ENCODE measurements at places on chromosomes 4 and X.

GRCh38 chr4:91436556-91436955, 867.2 kb upstream of the GRID2 start:
- no peak for DNase-seq

GRCh38 chr4:98584265-98584664, 74.1 kb downstream of the TSPAN5 start:
- no peak for DNase-seq

DNA sequence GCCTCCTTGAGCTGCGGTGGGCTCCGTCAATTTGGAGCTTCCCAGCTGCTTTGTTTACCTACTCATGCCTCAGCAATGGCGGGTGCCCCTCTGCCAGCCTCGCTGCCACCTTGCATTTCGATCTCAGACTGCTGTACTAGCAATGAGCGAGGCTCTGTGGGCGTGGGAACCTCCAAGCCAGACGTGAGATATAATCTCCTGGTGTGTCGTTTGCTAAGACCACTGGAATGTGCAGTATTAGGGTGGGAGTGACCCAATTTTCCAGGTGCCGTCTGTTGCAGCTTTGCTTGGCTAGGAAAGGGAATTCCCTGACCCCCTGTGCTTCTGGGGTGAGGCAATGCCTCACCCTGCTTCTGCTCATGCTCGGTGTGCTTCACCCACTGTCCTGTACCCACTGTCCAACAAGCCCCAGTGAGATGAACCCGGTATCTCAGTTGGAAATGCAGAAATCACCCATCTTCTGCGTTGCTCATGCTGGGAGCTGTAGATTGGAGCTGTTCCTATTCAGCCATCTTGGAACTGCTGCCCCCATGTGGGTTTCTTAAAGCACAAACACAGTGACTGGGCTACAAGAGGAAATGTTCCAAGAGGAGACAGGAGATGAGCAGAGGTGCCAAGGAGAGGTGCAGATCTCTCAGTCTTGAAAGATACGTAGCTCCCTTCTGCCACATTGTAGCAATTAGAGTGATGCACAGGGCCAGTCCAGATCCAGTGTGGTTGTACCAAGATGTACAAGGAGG, 193.0 kb upstream of the IGFBP7 start:
- no peak for DNase-seq

GRCh38 chr4:137470806-137471205, 61.5 kb downstream of the PCDH18 start:
- DNase-seq = no peak

DNA sequence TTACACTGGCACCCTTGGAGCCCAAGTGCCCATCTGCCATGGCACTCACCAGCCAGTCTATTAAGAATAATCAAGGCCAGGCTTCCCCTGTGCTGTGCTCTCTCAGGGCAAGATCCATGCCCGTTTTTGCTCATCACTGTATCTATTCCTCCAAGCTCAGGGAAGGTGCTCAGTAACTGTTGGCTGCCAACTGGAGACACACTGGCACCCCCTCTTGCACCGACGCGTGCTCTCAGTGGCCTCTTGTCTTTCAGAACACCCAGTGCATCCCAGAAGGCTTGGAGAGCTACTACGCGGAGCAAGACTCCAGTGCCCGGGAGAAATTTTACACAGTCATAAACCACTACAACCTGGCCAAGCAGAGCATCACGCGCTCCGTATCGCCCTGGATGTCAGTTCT, 30.1 kb downstream of the NSG1 start:
- DNase-seq = no peak

- DNase-seq = no peak
Observed at GRCh38 chr4:27836523-27836922, 975.9 kb downstream of the STIM2 start.

- DNase-seq = no peak
Observed at GRCh38 chrX:70280573-70280972, 1.4 kb upstream of the RAB41 start.

- no peak for DNase-seq
Observed at GRCh38 chr4:48490680-48491513, 845 bp downstream of the ZAR1 start.

GRCh38 chr4:184887333-184887732, 61.6 kb upstream of the ACSL1 start:
- no peak for DNase-seq

GRCh38 chrX:120302434-120302833, 8.8 kb downstream of the TMEM255A start:
- DNase-seq = no peak

DNA sequence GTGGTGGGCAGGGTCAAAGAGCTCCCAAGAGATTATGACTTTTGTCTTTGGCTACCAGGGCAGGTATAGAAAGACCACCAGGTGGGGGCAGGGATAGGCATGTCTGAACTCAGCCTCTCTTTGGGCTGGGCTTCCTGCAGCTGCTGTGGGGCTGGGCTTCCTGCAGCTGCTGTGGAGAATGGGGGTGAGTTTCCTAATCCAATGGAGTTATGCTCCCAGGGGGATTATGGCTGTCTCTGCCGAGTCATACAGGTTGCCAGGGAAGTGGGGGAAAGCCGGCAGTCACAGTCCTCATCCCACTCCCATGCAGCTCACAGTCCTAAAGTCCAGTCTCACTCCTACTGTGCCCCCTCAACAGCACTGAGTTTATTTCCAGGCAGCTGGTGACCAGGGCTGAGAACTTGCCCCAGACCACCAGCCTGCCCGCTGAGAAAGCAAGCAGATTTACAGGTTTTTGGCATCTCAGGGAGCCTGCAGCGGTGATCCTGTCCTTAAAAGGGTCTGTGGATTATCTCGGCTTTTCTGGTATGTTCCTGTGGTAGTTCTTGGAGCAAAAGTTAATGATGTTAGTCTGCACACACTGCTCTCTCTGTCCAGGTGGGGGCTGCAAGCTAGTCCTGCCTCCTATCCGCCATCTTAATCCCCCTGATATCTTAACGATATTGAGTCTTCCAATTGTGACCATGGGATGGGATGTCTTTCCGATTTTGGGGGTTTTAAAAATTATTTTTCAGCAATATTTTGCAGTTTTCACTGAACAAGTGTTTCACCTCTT, 133.4 kb downstream of the RTL9 start:
- DNase-seq = no peak

- no peak for DNase-seq
Observed at GRCh38 chrX:64842492-64842891, 133.8 kb downstream of the ZC4H2 start.

GRCh38 chrX:39676434-39676833, 421.3 kb downstream of the BCOR start:
- DNase-seq = no peak

GRCh38 chr4:11343536-11343935, 85.2 kb downstream of the HS3ST1 start:
- DNase-seq = no peak

DNA sequence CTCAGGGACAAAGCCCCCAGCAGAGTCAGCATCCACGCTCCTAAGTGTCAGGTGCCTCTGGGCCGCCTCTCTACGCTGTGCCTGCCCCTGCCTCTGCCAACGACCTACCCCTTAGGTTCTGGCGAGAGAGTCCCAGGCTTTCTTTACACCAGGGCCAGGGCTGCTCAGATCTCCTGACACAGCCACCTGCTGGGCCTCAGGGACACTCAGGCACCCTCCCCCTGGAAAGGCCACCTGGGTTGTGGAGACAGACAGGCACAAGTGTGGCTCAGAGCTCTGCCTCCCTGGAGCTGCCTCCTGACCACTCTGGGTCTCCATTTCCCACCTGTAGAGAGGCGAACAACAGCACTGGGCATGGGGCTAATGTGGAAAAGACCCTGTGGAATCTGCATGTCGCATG, 90.0 kb upstream of the ADRA2C start:
- no peak for DNase-seq

DNA sequence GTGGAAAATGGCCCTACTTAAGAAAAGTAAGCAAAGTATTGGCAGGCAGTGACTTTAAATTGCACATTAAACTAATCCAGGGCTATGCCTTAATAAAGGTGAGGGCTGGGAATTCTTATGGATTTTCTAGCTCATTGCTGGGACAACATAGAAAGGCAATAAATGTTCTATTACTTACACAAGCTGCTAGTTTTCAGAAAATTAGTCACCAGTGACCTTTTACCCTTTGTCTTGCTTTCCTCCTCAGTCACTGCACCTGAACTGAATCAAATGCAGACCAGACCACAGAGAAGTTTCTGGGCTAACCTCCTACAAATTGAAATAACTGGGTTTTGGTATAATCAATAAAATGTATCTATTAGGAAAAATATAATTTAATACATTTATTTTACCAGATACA, 694.4 kb upstream of the FAM241A start:
- DNase-seq = no peak

DNA sequence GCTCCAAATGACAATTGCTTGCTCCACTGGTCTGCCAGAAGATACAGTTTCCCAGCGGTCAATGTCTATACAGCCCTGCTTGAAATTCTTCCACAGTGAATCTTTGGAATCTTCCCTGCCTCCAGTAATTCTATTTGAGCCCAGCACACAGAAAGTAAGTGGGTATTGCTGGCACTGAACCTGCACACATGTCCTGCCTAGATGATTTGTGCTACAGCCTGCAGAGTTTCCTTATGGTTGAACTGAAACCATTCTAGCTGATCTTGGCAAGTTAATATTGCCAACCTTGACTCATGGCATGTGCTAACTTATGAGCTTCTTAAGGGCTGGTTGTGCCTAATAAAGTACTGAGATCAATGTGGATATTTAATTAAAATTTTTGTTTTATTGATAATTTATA, 553.8 kb upstream of the GNPDA2 start:
- no peak for DNase-seq

GRCh38 chrX:2478546-2479419, 22.0 kb downstream of the DHRSX start:
- DNase-seq = no peak

GRCh38 chrX:39725928-39726619, 371.7 kb downstream of the BCOR start:
- DNase-seq = no peak

- no peak for DNase-seq
Observed at GRCh38 chr4:158523990-158524535, 2.4 kb downstream of the RXFP1 start.

DNA sequence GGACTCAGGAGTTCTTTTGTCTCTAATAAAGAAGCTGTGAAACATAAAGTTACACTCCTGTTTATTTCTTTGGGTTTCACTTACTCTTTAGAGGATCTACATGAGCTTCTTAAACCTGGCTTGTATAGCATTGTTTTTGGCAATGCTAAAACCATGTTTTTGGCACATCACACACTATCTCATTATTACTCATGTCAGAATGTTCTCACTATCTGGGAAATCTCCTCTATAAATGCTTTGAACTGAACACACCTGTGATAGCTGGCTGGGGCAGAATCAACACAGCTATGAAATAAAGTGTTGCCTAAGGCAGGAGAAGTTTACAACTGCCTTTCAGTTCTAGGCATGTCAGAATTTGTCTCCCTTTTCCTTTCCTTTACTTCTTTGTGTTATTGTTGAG, 52.6 kb downstream of the SULT1B1 start:
- DNase-seq = no peak

- DNase-seq = no peak
Observed at GRCh38 chr4:128715616-128716015, 93.9 kb upstream of the JADE1 start.

DNA sequence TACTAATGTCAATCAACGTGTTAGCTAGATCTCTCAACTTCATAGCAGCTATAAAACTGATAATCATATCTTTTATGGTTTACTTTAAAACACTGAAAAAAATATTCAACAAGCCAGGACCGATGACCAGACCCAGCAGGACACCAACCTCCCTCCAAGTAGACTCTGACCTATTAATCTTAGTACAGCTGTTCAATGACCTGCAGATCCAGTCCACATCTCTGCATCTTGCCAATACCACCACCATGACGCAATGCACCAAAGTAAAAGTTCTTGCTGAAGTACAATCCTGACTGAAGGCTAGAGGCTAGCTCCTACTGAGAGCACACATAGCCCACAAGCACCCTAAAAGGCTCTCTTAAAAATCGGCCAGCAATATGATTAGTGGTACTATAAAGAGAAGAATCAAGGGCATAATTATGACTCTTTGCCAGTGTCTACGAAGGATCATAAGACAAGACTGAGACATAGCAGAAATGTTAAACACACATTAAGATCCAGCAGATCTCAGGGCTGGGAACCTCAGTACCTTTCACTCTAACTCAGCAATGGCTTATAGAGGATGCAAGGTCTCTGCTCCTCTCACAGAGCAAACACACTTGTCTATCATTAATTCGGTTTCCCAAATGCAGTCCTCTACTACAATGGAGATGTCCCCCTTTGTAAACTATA, 7.6 kb downstream of the MED14 start:
- DNase-seq = no peak

GRCh38 chrX:16804923-16805464, 18.7 kb downstream of the TXLNG start:
- DNase-seq = no peak

DNA sequence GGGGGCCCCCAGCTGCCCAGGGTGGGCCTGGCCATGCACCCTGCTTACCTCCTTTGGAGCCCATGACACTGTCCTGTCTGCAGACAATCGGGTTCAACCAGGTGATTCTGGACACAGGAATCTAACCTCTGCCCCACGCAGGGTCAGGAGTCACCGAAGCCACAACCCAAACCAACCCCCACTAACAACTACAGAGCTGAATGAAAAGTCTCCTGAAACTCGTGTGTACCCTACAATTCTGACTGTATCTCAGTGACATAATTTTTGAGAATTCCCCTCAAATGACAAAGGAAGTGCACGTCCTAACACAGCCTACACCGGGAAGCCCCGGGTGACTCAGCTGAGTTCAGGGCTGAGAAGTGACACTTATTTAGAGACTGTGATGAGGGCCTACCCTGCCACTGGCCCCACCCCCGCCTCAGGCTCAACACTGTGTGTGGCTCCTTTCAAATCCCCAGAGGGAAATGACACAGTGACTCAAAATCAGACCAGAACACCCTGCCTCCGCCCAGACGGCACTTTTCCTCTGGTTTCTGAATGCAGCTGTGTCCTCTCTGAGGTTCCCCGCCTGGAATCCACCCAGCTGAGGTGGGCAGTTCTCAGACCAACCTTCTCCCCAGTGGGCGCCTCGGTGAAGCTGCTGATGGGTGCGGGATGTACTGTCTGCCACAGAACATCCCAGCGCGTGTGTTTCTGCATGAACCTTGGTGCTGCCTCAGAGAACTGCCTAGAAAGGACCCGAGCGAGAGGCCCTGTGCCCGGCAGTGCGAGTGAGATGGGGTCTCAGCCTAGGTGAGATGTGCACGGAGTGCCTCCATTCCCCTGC, 9.9 kb downstream of the TNIP2 start:
- DNase-seq = no peak

DNA sequence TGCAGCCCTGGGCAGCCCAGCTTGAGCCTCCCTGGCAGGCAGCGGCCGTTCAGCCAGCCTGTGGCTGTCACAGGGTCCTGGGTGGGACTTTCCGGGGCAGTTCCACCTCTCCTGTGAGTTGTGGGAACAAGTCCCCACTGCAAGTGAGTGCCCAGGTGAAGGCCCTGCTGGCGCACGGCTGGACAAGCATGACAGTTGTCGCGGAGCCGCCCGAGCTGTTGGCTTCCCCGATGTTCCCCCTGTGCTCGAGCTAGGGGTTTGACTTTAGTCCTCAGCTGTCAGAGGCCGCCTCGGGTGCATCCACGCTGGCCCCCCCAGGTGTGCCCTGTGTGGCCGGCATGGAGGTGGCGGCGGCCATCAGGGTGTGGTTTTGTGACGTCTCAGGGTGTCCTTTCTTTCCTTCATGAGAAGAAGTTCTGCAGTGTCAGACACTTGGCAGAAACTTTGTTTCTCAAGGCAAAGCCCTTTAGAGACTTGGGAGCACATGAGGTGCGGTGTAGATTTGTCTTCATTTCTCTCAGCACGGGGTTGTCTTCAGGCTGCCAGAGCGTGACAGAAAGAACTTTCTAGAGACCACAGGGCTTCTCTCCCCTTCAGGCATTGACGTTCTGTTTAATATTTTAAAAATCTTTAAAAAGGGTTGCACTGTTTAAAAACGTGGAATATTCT, 69.4 kb upstream of the HGFAC start:
- DNase-seq = no peak

Measured in endothelial cell (in vitro differentiated cells).